ENCODE measurements at places on chromosomes 12 and 14.

DNA sequence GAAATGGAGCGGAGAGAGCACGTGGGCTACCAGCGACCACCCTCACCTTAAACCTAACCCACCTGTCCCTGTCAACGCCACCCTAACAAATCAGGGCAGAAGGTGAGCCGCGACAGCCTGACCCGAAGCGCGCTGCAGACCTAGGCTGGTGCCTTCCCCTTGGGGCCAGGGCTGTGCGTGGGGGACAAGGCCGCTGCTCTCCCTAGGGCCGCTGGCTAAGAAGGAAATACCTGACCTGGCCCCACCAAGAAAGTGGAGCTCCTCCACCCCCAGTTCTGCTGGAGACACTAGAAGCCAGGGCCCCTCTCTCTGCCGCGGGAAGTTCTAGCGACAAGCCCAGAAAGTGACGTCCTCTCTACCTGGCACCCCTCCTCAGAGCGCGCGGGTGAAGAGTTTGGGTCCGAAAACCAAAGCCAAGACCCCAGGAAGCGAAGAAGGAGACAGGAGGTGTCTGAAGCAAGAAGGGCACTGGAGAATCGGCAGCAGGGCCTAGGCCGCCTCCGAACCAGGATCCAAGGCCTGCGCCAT is 7.5 kb downstream of the SIX1 start:
- no peak for DNase-seq

DNA sequence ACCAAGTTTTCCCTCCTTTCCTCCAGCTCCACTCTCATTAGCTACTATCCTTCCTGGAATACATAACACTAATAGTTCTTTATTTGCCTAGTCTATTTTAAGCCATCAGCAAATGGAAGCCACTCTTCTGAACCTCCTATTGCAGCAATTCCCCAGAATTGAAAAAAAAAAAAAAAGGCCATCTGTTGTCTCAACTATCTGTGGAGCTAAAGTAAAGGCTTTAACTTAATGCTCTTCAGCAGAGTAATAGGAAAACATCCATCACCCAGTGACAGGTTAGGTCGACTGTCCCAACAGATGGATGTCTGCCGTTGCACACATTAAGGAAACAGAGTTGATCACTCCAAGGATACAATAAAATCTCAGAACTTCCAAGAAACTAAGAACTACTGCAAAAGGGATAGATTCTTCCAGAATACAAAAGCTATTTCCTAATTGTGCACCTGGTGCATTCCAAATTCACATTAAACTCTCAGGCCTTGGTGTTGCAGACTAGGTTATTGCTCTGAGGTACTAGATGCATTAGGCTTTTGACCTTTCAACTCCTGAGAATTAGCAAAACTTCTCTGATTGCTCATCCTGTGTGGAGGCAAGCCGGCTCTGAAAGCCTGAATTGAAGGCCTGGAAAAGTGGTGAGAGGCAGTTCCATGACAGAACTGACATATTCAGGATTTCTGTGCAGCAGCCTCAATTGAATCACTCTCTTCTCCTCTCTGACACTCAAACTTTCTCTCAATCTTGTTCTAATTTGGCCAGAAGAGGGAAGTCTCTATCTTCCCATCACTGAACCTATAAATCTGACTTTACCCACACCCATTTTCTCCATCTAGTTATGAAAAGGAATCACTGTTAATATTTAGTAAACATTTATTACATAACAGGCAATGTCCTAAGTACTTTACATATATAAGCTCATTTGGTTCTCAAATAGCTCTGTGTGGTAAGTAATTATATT is 238.4 kb upstream of the HMGA2 start:
- no peak for DNase-seq

DNA sequence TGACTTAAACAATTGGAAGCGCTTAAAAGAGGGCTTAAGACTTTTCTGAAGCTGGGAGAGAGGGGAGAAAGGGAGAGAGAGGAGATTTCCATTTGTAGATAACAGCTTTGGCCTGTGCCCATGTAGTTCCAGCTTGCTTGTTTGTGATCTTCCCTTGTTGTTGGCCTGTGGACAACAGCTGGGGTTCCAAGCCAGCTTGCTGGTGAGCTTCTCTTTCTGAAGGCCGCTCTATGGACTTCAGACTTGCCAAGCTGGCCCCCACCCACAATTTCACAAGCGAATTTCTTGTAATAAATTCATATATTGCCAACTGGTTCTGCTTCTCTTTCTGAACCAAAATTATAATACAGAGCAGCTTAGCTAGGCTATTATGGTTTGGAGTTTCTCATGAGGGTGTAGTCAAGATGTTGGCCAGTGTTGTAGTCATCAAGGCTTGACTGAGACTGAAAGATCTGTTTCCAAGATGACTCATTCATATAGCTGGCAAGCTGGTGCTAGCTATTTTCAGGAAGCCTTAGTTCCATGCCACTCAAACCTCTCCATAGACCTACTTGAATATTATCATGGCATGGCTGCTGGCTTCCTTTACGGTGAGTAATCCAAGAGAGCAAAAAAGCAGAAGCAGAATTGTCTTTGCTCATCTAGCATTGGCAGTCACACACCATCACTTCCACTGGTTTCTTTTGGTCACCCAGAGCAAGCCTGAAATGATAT is 89.4 kb downstream of the ATP23 start:
- peak; percentile 18 for DNase-seq

- no peak for DNase-seq
Observed at GRCh38 chr14:35696575-35696974, 112.5 kb downstream of the RALGAPA1 start.

DNA sequence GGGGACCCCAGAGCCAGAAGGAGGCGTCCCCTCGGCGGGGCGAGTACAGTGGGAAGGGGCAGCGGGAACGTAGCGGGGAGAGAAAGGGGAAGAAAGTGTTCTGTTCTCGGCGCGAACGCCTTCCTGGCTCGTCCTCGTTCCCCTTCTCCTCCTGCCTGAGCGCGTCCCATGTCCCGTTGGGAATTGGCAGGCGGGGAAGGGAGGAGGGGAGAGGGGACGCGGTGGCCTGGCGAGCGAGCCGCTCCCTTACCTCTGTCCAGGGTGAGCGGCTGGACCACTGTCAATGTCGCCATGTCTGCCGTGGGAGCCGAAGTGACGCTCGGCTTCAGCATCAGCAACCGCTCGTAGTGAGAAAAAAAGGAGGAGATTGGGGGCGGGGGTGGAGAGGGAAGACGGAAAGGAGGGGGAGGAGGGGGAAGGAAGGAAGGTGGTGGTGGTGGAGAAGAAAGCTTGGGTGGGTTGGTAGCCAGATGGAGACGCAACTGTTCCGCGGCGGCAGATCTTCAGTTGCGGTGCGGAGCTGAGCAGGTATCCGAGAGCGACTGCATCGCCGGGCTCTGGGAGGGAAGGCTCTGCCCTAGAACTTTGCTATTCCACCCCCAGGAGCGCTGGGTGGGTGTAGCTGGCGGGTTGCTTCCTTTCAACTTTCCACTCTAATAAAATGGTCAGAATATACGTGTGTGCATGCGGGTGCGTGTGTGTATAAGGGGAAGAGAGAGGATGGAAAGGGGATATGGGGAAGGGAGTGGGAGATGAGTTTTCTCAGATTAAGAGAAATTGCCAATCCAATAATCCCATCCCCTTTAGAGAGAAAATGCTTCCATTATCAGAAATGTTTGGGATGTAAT is at the start of gene LIN7A:
TSS of gene LIN7A (minus strand) at position 544 of the 848 bp plus-strand sequence. CDS start at position 332, 212 bp downstream.
- no peak for DNase-seq

DNA sequence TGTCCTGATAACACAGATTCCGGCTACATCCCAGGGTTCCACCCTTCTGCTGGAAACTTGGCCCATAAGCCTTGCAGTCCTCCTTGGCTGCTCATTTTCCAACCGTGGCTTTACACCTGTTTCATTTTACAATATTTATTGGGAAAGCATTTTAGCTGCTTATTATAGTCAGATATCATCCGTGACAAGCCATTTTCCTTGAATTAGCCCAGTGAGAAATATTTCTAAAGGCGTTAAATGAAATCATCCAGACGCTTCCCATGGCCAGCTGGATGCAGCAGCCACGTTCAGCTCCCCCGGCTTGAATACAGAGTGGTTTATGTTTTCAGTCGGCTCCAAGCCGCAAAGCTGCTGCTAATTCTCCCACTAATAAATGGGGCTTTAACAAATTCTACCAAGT is 245.0 kb upstream of the PELI2 start:
- DNase-seq: no peak

DNA sequence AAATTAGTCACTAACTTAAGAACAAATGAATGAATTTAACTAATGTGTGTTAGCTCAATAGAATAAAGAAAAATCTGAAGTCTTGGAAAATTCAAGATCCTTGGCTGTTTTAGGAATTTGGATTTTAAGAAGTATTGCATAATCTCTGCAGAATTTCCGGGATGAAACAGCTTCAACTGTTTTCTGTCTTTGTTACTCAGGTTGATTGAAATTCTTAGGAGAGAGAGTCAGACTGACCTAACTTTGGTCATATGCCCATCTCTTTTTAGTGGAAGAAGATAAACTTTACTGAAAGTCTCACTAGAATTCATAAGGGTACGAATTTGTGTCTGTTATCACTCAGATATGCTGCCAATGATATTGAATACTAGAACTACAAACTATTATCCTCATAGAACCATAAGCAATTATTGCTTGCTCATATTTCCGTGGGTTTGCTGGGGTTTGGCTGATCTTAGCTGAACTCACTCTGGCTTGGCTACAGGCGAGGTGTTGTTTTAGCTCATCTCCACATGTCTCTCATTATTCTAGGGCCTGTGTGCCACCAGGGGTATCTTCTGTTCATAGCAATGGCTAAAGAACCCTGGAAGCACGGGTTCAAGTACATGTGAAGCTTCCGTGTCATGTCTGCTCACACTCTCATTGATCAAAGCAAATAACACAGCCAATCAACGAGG is 257.4 kb upstream of the NOVA1 start:
- no peak for DNase-seq

GRCh38 chr14:74517731-74518130 is 24.2 kb downstream of the ISCA2 start:
- no peak for DNase-seq

DNA sequence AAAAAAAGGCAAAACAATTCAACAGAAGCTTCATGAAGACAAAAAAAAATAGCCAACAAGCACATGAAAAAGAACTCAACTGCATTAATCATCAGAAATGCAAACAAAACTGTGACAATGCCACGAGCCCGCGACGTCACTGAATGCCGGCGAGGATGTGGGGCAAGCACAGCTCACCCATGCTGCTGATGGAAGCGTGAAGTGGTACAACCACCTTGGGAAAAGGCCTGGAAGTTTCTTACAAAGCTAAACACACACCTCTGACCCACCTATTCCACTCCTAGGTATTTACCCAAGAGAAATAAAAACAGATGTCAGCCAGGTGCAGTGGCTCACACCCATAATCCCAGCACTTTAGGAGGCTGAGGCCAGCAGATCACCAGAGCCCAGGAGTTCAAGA is 10.5 kb downstream of the BTBD6 start:
- DNase-seq: peak; percentile 20

GRCh38 chr12:25119020-25119419 is 75.9 kb downstream of the DNAI7 start:
- no peak for DNase-seq

DNA sequence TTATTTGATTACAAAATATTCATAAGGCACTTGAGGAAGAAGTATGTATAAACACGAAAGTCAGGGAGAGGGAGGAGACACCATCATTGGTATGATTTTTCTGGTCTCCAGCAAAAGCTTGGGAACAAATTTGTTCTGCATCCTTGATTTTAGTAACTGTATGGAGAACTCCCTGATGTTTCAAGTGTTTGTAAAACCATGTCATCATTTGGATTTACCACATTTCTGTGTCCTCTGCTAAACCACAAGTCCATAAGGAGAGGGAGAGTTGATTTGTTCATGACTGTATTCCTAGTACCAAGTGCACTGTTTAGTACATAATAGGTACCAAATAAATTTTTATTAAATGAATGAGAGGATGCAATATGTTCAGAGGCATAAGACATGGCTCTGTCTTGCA is 181.1 kb downstream of the BTG1 start:
- no peak for DNase-seq

DNA sequence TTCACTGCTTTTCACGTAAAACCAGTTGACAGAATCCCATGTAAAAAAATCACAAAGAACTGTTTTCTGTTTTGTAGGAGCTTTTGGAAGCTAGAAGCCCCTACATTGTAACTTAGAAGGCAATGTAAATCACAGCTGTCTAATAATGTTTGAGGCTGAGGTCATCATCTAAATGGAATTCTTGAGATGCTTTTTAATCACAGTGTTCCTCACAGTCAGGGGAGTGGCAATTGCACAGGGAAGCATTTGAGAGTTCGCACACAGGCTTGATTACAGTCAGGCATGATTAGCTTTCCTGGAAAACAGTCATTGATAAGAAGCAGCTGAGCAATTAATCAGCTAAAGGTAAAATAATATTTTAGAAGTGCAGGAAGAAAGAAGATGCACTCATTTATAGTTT is 2.9 kb downstream of the SLC17A8 start:
- DNase-seq: no peak

- DNase-seq: no peak
Observed at GRCh38 chr14:37147310-37147880, 25.0 kb downstream of the SLC25A21 start.

DNA sequence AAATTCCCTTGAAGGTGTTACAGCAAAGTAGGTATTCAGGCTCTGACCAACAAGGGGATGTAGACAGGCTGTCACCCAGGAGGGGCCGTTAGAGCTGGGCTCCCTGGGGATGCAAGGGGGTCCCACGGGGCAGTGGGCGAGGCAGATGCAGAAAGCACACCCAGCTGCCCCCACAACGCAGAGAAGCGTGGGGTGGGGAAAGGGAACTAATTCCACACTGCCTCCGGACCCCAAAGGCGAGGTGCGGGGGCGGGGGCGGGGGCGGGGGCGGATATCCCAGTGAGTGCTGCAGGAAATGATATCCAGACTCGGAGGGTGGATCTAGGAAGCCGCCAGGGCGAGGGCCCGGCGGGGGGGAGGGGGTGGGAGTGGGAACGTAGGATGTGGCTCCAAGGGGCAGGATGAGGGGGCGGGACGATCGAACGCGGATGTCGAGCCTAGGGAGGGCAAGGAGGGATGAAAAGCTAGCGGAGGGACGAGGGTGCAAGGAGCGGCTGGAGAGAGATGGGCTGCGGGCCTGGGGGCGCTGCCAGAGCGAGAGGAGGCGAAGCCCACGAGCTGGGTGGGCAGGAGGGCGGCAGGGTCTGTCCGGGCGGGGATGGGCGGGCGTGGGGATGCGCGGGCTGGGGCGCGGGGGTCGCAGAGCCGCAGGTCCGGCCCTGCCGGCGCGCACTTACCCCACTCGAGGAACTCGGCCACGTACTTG is 874 bp downstream of the CDC42BPB start:
- DNase-seq: peak; percentile 0

GRCh38 chr12:80636832-80637231 is 70.6 kb upstream of the MYF6 start:
- no peak for DNase-seq

DNA sequence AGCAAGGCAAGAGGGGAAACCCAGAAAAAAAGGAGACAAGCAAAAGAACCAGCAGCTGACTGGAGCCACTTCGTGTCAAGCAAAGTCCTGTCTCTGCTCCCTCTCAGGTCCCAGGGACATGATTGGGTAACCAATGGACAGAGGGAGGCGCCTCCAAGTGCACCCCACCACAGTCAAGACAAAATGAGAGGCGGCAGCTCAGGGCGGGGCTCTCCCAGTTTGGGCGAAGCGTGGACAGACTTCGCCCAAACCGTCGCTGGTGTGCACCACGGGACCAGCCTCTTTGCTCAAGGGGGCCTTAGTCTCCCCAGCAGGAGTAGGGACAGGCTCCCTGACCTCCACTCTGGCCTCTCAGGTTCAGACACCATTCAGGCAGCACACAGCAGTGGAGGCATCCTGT is 1.5 kb upstream of the BEGAIN start:
- DNase-seq: no peak

GRCh38 chr14:81396113-81396512 is 4.0 kb downstream of the STON2 start:
- no peak for DNase-seq

All from NCI-H2029 (cell line).